ENCODE measurements at places on chromosomes 2 and 18.

GRCh38 chr2:29059624-29060023 lies 14.7 kb downstream of the PCARE start:
- no peak for DNase-seq

DNA sequence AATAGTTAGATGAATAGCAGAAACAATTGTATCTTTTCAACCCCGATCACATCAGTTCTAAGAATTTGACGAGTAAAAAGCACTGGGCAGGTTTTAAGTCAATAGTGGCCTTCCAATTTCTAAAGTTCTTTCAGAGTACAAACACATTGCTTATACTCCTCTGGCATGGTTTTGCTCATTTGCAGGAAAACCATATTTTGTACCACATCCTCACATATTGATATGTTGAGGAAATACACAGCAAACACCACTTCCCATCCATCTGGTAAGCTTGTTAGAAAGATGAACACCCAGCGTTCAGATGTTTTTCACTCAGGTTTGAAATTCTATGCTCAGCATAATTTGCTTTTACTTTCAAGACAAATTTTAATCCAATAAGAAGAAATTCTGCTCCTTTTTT lies 344.6 kb upstream of the ACVR2A start:
- DNase-seq: no peak

DNA sequence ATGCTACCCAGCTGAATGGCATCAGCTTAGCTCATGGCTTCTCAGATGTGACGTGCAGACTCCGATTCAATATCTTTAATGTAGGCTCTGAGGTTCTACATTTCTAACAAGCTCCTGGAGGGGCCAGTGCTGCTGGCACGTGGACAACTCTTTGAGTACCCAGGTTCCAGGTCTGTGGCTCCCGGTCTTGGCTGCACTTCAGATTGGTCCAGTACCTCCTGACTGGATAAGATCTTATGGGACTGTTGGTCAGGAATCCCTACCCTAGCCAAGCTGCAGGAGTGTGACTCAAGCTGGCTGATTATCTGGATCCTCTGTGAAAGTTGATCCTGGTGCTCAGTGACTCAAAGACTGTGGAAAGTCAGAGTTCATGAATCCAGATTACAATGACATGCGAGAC lies 222.1 kb downstream of the ANKRD30B start:
- no peak for DNase-seq

DNA sequence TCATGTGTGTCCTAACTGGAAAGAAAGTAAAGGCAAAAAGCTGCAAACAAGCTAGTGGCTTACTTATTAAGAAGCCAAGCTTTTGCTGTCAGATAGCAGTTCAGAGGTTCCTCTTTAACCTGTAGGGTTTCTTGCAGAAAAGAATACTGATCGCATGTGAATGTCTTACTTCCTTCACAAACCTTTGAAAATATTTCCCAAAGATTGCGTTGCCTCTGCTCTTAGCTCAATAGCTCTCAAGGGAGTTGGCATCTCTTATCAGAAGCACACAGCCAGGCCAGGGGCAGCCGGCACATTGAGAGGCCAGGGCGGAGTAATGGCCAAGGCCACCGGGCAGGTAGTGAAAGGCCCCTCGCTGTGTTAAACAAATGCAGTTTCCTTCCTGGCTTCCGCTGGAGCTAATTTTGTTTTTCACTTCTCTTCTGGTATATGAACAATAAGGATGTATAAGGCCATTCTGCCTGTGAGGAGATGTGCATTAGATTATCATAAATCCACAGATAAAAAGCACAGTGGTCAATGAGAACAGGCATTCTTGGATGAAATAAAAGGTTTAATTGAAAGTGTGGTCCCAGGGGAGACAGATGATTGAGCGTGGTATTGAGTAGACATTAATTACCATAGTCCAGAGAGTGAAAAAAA lies 542.4 kb upstream of the NRP2 start:
- DNase-seq: peak; percentile 40

DNA sequence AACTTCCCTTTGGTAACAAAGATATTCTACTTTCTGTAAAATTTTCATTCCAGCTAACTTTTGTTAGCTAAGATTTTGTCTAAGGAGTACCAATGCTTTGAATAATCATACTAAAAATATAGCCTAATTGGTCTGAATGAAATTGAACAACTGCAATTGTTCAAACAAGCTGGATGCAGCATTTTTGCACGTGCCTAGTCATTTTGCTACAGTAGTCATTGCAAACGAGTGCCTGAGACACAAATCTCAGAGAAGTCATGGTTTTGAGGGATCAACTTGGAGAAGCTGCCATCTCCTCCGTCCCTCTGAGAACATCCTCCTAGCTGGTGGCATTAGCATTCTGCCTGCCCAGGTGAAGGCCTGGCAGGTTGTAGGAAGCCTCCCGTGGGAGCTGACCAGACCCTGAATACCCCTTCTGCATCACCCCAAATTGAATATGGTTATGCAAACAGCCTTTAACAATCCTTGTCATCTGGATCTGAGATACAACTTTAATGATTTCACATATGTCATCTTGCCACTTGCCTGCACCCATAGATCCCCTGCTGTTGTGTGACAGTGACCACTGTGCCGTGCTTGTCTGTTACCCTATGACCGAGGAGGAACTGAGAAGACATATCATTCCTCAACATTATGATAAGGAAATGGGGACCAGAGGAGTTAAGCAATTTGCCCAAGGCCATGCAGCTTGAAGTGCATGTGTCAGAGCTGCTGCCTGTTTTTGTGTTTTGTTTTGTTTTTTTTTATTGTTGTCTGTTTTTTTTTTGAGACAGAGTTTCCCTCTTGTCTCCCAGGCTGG lies 29.1 kb upstream of the MGAT4A start:
- DNase-seq: no peak

DNA sequence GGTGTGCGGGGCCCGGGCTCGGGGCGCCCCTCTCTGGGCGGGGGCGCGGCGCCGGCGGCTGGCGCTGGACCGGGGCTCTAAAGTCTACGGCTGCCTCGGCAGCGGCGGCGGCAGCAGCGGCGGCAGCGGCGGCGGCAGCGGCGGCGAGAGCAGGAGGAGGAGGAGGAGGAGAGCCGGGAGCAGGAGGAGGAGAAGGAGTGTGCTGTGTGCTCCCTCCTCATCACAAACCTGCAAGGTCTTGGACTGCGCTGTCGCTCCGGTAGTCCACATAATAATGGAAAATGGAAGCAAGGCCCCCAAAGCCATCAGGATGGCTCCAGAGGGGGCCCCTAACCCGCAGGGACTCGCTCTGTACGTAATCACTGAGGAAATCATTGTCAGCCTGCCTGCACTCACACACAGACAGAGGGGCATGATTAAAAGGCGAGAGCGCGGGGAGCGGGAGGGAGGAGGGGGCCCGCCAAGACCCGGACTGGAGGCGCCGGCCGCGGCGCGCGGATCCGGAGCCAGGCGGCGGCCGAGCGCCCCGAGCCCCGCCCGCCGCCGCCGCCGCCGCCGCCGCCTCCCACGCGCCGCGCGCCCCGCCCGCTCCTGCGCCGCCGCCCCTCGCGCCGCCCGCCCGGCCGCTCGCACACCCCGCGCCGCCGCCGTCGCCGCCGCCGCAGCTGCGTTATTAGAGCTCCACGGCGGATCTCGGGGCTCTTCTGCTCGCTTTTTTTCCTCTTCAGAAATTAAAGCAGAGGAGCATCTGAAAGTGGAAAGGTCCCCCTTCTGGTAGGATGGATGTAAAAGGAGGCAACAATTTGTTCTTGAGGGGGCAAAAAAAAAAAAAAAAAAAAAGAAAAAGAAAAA lies at the start of gene ZNF521:
TSS of gene ZNF521 (minus strand) at position 390 of the 852 bp plus-strand sequence. CDS start 1,220 bp downstream, outside the sequence.
- peak; percentile 93 for DNase-seq

GRCh38 chr2:80459028-80459427 lies 154.5 kb upstream of the LRRTM1 start:
- no peak for DNase-seq

GRCh38 chr2:206740800-206741199 lies 22.6 kb upstream of the DYTN start:
- no peak for DNase-seq

DNA sequence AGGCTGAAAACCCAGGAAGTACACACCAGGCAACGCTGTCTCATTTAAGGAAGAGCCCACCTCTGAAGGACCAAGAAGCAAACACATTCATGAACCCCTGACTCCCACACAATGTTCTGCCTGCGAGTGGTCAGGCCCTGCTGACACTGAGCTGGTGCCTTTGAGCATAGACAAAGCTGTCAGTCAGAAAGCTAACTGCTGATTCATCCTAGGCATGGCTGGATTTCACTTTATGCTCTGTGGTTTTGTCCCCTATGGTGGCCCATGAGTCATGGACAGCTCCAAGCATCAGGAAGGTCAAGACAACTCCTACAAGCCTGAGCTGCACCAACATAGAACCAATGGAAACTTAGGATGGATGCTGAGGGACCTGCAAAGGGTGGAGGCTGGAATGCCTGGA lies 78.9 kb downstream of the UXS1 start:
- DNase-seq: no peak

DNA sequence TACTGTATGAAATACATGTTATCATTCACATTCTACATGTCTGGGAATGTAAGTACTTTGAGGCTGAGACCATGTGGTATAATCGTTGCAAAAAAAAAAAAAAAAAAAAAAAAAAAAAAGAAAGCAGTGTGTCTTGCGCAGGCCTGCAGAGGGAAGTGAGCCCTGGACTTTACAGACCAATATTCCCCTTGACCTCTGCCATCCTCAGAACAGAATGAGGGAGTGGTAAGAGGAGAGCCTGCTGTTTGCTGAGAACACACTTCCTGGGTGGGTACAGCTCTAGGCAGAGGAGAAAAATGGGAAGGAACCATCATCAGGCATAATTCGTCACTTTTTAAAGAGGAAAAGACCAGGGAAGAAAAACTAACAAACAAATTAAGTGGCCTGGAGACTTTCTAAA lies 28.8 kb upstream of the TBC1D8 start:
- DNase-seq: no peak

- DNase-seq: no peak
Observed at GRCh38 chr18:52348209-52348608, 8.2 kb downstream of the DCC start.

DNA sequence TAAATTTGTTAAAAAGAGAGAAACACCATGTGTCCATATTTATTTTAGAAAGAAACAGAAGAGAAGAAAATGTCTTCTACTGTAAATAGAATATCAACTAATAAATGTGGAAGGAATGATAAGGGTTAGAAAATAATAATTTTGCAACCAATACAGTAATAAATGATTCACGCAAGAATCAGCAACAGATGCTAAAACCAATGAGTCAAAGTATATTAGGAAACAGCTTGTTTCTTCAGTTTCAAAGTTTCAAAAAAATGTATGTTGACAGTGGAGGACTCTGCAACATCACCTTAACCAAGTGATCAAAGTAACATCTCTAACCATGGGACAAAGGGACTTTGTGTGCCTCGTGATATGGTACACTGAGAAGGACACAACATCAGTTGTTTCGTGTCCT lies 147.0 kb downstream of the TWIST2 start:
- DNase-seq: no peak

GRCh38 chr2:20682167-20682920 lies 15.4 kb downstream of the GDF7 start:
- DNase-seq: no peak
